Activated T-cell treated with anti-CD3 and anti-CD28 coated beads for 24 hours (primary cell): ENCODE measurements at places on chromosomes 3 and 15.

DNA sequence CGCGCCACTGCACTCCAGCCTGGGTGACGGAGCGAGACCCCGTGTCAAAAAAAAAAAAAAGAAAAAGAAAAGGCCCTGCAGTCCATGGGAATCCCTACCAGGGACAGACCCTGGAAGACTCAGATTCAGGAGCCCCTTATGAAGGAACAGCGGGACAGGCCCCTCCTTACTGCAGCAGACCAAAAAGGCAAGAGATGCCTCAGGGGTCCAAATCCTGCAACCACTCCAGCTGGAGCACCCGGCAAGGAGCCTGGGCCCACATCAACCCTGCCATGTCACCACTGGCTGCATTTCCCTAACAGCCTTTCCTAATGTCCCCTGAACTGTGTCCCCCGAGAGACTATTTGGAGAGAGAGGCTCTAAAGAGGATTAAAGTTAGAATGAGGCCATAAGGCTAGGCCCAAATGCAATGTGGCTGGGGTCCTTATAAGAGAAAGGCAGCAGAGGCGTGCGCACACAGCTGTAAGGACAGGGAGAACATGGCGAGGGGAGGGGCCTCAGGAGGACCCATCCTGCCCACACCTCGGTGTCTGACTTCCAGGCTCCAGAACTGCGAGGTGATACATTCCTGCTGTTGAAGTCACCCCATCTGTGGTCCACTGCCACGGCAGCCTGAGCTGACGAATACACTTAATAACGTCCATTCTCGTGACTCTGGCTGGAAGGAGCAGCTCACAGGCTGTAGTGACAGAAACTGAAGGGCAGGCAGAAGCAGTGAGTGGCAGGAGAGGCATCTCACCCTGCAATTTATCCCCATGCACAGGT lies 78.1 kb downstream of the ATP10A start:
- no peak for DNase-seq

DNA sequence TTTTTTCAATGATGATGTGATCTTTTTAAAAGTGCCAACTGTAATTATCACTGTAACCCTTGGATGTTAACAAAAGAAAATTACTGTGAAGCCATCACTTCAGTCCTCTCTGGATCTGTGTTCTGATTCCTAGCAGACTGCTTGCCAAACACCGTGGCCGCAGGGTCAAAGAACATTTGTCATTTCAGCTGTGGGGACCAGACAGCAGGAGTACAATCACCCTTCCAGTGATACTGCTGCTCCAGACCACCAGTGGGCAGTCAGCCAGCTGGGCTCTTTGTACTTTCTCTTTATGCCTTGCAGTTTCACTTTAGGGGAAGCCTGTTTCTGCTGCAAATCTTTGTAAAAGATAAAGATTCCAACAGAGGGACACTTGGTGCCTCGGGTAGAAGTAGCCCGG lies 770.0 kb downstream of the GRM7 start:
- DNase-seq = no peak

GRCh38 chr3:713006-713621 lies 379.7 kb upstream of the CNTN6 start:
- no peak for DNase-seq

DNA sequence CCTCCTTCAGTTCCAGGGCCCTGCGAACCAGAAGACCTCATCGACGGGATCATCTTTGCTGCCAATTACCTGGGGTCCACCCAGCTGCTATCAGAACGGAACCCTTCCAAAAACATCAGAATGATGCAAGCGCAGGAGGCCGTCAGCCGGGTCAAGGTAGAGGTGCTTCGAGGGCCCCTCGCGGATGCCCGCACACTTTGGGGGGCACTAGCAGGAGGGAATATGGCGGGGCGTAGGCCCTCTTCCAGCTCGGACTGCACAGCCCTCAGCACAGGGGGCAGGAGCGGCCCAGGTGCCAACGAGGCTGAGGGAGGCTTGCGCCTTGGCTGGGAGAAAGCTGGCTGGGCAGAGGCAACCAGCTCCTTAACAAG lies 176.6 kb downstream of the NSMCE3 start:
- no peak for DNase-seq

- no peak for DNase-seq
Measured at GRCh38 chr3:87227835-87228144, 681 bp downstream of the CHMP2B start.

- no peak for DNase-seq
Measured at GRCh38 chr15:38745126-38745525, 180.5 kb upstream of the RASGRP1 start.

DNA sequence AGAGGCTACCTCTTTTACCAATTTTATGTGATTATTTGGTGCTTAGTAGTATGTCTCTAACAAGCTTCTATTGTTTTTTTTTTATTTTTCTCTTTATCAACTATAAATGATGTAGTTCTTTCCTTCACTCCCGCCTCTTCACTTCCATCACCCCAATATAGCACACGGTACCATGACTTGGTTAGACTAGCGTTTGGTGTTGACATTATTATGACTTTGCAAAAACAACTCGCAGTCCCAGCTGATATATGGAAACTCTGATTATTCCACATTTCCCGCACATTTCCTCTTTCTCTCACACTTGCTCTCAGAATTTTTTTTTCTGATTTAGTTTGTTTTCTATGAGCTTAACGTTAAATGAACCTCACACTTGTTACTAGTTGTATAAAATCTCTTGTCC lies 162.2 kb downstream of the GREM1 start:
- DNase-seq = no peak

DNA sequence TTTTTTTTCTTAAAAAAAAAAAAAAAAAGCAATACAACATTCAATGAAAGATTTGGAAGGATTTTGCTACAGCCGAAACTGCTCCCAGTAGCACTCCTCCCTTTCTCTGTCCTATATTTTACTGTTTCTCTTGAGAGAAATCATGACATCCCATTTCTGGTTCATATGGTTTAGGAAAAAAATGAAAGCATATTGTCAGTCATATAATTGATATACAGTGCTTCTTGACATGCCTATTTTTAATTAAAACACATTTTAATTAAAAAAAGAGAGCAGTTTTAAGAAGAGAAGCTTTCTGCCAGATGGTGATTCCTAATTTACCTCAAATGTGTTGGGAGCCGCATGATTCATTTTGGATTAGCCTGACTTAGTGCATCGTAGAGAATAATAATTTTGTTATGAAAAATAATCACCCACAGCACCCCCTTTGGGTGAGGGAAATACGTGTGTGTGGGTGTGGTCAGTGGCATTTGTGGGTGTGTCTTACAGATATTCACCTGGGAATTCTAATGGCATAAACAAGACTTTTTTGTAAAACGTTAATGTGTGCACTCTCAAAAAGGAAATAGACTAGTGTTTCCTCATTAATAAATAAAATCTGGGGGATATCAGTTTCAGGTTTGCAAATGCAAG lies 544.5 kb downstream of the MFSD1 start:
- DNase-seq = no peak

- no peak for DNase-seq
Measured at GRCh38 chr3:29240248-29240647, 40.6 kb upstream of the RBMS3 start.

DNA sequence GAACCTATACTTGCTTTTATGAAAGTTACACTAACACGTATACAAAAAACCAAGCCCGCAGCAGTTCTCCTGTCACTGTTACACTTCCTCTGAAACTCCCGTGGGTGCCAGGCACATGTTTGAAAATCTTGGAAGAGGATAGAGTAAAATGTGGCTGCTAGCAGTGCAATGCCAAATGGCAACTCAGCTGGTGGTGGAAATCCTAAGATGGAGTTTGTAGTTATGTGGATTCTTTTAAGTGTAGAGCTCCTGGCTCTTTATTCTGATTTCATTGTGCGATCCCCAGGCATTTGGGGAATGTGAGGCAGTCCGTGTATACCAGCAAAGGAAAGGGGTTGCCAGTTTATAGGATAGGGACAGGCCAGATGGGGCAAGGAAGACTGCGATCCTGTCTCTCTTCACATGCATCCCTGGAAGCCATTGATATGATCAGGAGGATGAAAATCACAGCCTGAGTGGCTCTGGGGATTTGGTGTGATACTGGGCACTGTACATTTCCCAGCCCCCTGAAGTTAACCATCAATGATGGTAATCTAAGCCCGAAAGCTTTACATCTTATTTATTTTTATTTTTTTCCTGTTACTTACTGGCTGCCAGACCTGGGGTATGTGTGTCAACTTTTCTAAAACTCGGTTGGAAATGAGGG lies 1.1 kb downstream of the STAC start:
- no peak for DNase-seq

DNA sequence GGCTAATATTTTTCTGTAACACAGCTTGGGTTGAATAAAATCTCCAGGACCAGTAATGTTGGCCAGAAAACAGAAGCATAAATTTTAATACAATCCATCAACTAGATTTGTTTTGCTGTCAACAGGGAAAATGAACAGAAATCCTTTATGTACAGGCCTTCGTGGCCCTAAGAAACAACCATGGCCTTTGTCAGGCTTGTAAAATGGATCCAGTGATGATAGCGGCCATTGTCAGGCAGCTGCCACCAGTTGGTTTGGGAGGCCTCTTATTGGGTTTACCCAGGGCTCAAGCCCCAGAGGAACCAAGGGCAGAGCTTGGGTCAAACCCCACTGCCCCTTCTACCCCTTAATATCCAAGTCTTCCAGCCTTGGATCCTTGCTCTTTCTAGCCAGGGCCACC lies 5.6 kb upstream of the FYCO1 start:
- no peak for DNase-seq

DNA sequence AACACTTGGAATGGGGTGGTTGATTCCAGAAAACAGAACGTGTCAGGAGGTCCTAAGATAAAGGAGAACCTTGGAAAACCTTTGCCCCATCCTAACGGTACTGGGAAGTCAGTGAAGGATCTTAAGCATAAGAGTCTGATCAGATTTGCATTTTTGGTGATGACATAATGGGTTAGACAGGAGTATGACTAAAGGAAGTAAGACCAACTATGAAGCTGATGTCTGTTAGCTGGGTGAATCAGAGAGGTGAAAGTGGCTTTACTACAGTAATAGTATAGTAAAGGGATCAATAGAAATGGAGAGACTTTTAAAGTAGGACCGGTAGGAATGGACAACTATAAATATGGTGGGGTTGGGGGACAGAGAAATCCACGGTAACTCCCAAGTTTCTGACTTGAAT lies 12.6 kb downstream of the GTF2A2 start:
- no peak for DNase-seq
